ENCODE measurements at places on chromosomes 11 and 22.

GRCh38 chr22:26642465-26643417, 14.6 kb upstream of the MIAT start:
- DNase-seq: no peak

GRCh38 chr11:104033134-104033533, 3.3 kb upstream of the DDI1 start:
- no peak for DNase-seq

DNA sequence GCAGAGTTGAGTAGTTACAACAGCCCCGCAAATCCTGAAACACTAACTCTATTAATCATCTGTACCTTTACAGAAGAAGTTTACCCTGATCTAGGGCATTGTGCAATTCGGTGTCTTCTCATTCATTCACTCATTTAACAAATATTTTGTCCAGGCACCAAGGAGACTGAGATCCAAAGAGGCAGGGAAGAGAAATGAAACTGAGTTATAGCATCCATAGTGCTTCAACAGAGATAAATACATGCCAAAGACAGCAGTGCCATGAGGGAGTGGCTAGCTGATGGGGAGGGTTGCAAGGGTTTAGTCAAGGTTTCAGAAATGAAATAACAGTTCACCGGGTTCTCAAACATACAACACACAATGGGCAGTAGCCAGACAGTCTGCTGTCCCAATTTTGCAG, 40.2 kb upstream of the MTNR1B start:
- DNase-seq: no peak

- DNase-seq: no peak
These were observed 86.1 kb upstream of the BID start for GRCh38 chr22:17860220-17860965.

- DNase-seq: no peak
These were observed 43.4 kb downstream of the PISD start for GRCh38 chr22:31618471-31619176.

GRCh38 chr11:46253258-46254132, 24.0 kb upstream of the CREB3L1 start:
- DNase-seq: no peak

GRCh38 chr11:14645015-14645912, 1.7 kb downstream of the PDE3B start:
- DNase-seq: no peak

GRCh38 chr11:94511932-94512781, at the start of gene C11orf97:
Gene C11orf97, plus strand, starts transcription at chr11:94512461. Its CDS starts 68 bp downstream, at chr11:94512529.
- no peak for DNase-seq
